ENCODE measurements at places on chromosomes 3 and 15.

DNA sequence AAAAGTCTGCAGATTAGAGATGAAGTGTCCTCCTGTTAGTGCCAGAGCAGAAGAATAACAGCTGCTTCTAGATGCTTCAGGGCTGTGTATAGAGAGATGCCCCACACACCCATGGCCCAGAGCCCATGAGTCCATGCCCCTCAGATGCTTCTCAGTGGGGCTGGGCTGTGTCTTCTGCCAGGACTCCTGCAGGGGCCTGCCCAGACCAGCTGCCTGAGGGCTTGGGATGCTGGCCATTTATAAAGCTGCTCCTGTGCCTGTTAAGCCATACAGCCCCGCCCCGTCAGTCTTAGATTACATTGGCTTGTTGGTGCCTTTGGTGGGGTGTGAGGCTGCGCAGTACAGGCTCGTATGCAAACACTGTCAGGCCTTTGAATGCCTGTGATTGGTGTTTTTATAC is 318.0 kb upstream of the CTDSPL start:
- DNase-seq, result no peak

DNA sequence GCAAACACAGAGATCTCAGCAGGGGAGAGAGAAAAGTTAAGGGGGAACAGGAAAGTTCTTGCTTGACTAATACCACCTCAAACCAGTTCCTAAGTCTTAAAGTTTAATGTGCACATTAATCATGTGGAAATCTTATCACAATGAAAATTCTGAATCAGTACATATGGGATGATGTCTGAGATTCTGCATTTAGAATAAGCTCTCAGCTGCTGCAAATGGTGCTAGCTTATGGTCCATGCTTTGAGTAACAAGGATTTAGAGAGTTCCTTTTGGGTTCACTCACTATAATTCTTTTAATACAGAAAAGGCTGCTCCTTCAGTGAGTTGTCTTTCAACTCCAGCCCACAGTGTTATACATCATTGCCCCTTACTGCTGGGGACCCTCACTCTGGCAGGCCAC is 99.5 kb upstream of the THRB start:
- no peak for DNase-seq

- no peak for DNase-seq
Measured at GRCh38 chr3:125129512-125129997, 73.8 kb upstream of the HEG1 start.

DNA sequence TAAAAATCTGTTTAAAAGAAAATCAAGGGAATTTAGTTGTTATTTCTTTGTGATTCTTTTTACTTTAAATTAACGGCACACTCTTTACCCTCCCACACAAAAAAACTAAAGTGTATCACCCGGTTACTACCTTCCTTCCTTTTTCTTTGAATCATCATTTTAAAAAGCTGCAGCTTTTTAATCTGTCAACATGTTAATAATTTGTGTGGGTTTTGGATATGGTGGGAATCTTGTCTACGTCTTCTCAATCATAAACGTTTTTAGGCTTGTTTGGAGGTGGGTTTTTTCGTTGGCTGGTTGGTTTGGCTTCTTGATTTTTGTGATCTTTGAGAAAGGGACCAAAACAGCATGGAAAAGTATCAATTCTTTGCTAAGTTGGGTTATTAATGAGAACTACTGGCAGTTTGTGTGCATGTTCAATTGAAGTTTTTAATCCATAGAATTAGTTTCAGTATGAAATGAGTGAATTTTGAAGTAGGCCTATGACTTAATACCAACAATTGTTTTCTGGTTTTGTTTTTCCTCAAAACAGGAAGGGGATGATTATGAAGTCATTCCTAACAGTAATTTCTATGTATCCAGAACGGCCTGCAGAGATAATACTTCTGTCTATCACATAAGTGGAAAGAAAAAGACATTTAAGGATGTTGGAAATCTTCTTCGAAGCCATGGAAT is 4.5 kb downstream of the SMC4 start:
- no peak for DNase-seq

DNA sequence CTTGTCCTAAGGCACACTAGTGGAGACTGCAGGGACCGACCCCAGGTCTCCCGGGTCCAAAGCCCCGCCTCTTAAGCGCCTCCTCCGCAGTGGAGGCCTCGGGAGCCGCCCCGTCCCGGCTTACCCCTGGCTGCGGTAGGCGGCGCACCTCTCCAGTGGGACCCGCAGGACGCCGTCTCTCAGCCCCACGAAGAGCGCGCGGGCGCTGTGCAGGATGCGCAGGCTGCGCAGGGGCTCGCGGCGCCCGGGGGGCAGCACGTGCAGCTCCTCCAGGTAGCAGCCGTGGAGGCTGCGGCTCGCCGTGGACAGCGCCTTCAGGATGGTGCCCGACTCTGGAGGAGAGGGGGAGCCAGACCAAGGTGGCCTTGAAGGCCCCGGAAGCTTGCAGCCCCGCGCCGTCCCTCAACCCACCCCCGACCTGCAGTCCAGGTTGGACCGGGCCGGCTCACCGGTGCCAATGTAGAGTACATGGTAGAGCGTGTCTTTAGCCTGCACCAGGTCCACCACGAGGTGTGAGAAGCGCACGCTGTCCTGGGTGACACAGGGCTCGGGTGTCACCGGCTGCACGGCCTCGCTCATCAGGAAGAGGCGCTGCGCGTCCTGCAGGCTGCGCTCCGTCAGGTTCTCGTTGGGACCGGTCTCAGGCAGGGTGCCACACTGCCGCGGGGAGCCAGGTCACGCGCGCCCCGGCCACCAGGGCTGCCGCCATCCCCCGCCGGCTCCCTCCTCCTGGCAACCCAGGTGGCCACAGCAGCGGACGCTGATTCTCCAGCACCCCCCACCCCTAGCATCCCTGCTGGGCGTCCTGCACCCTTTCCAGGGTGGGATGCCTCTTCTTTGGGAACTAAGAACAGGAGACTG is 105.5 kb downstream of the SEMA5B start:
- peak; percentile 76 for DNase-seq

GRCh38 chr3:125125821-125126245 is 70.0 kb upstream of the HEG1 start:
- no peak for DNase-seq

GRCh38 chr15:98123834-98124233 is 163.3 kb downstream of the ARRDC4 start:
- no peak for DNase-seq

DNA sequence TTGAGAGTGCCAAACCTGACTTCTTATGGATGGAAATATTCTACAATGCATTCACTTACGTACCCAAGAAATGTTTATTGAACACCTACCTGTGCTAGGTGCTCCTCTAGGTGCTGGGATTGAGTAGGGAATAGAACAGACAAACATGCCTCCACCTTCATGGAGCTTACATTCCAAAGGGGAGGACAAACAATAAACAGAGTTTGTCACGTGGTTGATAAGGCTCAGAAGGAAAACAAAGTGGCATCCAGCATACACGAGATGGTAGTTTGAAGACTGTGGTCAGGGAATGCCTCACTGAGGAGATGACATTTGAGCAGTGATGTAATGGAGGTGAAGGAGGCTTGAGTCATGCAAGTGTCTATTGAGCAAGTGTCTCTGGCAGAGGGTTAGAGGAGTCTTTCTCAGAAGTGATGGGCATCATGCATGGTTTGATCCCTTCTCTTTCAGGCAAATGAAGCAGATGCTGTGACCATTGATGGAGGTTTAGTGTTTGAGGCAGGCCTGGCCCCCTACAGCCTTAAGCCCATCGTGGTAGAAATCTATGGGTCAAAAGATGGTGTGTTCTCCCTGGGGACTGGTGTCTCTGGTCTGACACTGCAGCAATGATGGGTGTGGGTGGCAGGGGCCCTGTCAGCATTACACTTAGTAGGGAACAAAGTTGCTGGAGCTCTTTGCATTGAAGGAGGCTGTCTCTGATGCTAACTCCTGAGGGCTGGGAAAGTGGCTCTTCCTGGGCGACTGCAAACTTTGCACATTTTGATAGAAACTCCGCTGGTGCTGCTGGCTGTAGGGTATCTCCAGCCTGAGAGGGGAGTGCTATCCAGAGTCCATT is 29.7 kb upstream of the TOPBP1 start:
- no peak for DNase-seq

DNA sequence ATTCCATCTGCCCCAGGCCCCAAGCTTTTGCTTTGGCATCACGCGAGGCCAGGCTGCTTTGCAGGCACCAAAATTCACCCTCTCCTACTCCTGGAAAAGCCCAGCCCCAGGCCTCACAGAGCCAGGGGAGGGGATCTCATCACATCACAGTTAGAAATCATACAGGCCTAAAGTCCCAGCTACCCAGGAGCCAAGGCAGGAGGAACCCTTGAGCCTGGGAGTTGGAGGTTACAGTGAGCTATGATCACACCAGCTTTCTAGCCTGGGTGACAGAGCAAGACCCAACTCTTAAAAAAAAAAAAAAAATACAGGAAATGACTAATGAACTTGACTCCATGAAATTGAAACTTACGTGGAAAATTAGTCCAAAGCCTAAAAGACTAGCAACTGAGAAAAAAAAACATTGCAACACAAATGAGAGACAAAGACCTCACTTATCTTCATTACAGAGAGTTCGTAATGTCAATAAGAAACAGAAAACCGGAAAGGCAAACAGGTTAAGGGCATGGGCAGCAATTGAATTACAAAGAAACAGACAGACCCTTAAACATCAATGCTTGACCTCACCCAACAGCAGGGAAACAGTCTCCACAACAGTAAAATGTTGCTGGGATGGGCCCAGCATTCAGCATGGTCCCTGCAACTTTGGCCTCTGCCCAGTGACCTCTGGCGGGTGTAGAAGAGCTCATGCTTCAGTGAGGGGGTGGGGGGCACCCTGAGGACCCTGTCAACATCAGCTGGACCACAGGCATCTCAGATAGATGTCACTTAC is 151.5 kb downstream of the LRRK1 start:
- DNase-seq, result no peak

- DNase-seq, result peak; percentile 54
Measured at GRCh38 chr15:67144609-67145311, 79.4 kb downstream of the SMAD3 start.

- DNase-seq, result no peak
Measured at GRCh38 chr15:81023483-81024264, 23.0 kb downstream of the TLNRD1 start.

DNA sequence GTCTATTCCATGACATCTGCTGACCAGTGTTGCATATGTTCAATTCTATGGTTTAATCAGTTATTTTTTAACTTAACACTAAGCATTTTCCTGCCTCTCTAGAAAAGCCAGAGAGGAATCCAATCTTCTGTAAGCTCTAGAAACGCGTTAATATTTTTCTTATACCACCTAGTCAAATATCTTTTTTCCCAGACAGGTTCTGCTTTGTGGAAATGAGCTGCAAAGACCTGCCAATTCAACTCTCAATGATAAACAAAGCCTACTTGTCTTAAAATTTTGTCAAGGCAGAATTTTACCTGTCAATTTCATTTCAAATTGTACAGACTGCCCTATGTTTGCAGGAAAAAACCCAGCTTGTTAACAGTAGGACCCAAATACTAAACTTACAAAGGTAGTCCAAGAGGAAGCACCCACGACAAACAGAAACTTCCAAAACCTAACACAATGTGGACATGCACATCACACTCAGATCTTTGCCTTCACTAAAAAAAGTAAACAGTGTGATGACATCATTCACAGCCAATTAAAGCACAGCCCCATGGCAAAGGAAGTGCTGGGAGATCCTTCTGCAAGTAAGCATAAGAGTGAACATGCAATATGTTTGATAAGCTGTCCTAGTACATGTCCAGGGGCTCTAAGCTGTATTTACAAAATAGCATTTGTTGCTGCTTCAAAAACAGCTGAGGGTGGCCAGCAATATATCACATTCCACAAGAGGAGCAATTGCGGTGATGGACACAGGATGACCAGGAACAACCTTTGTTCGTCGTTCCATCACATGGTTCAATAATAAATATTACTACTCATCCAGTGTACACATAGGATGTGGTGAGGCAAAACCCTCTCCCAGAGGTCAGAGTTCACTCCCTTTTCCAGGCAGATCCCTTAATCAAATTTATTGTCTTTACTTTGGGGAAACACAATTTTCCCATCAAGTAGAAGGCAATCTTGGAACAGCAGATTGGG is 139.4 kb upstream of the TSC22D2 start:
- DNase-seq, result no peak

DNA sequence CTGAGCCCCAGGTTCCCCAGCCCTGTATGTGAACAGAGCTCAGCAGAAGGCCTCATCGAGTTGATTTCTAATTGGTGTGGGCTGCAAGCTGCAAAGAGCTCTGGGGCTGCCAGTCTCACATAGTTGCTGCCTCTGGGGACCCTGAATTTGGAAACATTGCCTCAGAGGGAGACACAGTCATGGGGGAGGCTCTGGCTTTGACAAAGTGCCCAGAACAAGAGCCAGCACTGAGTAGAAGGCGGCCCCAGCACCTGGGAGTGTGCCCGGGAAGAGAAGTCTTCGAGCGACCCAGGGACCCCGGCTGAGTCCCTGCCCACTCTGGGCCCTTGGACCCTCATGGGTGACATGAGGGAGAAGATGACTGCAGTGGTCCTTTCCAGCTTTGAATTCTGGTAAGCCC is 7.3 kb downstream of the NTRK3 start:
- no peak for DNase-seq

- DNase-seq, result no peak
Measured at GRCh38 chr3:89783341-89783927, 676.0 kb downstream of the EPHA3 start.

DNA sequence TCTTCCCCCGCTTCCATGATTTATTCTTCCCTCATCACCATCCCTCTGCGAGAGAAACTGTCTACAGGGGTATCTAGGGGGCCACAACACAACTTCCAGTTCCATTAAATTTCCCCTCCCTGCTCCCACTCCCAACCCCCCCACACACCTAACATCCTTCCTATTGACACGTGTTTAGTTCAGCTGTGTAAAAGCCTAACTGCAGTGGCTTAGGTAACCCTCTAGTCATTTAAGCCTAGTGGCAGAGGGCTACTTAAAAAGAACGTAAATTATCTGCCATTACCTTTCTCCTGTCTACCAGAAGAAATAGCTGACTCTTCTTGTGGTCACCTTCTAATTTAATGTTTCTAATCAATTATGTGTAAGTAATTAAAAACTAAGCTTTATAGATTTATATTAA is 56.3 kb downstream of the ZNF148 start:
- DNase-seq, result no peak

- no peak for DNase-seq
Measured at GRCh38 chr3:56629451-56629850, 53.6 kb downstream of the TASOR start.

DNA sequence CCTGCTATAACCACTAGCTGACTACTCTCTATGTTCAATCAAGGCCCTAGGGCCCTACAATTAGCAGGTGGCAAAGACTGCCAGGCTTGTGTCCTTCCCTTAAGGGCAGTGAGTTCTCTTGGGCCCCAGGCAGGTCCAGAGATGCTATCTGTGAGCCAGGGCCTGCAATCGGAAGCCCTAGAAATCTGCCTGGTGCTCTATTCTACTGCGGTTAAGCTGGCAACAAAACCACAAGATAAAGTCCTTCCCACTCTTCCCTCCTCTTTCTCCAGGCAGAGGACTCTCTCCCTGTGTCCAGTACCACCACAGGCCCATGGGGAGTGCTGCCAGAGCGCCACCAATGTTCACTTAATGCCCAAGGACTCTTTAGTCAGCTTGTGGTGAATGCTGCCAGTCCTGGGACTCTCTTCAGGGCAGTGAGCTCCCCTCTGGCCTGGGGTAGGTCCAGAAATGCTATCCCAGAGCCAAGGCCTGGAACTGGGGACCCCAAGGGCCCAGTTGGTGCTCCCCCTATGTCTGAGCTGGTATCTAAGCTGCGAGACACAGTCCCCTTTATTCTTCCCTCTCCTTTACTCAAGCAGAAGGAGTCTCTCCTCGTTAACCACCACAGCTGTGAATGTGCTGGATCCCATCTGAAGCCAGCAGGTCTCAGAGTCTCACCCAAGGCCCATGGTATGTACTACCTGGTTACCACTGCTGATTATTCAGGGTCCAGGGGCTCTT is 34.7 kb downstream of the XXYLT1 start:
- no peak for DNase-seq
